ENCODE measurements at places on chromosomes 1 and 21.

GRCh38 chr1:1906185-1907097 lies 8.6 kb upstream of the CALML6 start:
- DNase-seq: peak; percentile 84

DNA sequence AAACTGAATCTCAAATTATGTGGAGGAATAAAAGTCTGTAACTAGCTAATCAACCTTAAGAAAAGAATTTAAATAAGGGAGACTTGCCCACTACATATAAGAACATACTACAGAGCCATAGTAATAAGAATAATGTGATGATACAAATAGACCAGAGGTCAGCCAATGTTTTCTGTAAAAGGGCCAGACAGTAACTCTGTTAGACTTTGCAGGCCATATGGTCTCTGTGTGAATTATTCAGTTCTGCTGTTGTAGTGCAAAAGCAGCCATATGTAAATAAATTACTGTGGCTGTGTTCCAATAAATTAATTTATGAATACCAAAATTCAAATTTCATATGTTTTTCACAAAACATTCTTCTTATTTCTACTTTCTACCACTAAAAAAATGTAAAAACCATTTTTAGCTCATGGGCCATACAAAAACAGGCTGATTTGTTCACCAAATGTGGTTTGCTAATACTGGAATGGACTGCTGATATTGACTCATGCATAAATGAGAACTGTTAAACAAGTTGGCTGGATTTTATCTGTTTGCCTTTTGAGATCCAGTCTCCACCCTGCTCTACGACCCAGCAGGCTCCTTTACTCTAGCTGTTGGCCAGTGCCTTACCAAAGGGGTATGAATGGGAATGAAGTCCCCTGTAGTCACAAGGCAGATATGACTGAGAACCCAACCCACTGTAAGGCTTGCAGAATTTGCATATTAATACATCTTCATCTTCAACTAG lies 98.2 kb upstream of the ZNHIT6 start:
- peak; percentile 36 for DNase-seq

DNA sequence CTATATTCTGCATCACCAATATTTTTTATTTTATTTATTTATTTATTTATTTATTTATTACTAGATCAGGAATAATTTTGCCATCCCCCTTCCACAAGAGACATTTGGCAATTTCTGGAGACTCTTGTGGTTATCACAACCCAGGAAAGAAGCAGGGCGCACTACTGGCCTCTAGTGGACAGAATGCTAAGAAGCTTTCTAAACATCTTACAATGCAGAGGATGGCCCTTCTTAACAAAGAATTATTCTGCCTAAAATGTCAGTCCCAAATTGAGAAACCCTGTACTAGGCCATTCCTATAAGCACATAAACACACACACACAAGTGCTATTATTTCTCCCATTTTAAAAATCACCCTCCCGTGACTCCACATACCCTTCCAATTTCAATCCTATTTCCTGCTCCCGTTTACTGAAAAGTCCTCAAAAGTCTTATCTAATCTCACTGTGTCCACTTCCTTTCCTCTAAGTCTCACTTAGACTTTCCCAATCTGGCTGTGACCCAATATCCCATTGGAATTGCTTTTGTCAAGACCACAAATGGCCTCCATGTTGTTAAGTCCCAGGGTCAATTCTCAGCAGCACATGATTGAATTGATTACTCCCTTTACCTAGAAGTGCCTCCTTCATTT lies 43.7 kb upstream of the RNF11 start:
- peak; percentile 69 for DNase-seq

DNA sequence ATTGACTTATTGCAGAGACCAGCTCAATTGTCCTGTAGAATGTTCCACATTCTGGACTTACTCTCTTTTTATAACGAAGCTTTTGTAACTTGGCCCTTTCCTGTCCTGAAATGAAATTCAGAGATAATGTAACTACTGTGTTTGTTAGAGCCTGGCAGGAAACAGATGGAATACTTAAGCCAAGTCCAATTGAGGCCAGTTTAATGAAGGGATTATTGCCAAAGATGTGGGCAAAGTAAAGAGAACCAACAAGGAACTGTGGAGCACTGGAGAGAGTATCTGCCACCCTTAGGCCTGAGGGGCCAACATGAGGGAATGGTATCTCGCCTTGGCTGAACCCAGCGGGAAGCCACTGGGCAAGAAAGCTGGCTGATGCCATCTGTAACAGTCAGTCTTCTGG lies 32.9 kb downstream of the MFSD2A start:
- DNase-seq: no peak

- no peak for DNase-seq
Observed at GRCh38 chr1:185880779-185881333, 146.7 kb downstream of the HMCN1 start.

DNA sequence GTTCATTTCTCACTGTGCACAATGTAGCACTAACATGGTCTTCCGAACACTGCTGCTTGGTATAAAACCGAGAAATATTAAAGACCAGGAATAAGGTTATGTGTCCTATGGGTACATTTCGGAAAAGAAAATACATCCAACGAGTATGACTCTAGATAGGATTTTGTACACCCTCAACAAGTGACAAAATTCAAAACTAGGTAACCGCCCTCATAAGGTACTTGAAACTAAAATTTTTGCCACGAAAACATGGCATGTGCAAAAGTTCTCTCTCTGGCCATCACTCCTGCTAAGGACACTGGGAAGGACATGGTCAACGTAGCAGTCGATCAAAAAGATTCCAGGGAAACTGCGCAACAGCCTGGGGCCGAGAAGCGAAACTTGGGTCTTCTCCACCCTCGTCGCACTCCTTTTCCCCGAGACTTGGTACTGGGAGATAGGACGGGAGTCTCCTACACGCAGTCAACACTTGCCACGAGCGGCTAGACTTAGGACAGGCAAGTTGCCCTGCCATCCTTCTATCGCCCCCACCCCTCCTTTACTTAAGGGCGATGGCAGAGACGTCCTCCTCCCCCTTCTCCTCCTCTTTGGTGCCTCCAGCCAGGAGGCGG lies 338 bp upstream of the TOR1AIP1 start:
- peak; percentile 99 for DNase-seq

DNA sequence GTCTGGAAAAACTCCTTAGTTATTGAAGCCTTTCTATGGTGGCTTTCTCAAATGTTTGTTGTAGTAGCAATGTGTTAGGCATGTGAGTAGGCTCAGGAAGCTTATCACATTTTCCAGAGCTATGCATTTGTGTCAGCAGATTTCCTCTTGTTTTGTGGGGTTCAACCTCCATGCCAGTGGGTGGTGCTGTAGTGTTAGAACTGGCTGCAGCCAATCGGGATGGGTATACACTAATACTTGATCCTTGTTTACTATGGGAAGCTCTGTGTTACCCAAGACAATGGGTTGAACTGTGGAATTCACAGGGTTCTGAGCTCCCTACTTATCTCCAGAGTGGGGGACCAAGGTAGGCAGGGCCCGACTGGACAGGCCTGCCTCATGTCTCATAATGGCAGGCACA lies 348.5 kb upstream of the ADAMTS5 start:
- DNase-seq: no peak

DNA sequence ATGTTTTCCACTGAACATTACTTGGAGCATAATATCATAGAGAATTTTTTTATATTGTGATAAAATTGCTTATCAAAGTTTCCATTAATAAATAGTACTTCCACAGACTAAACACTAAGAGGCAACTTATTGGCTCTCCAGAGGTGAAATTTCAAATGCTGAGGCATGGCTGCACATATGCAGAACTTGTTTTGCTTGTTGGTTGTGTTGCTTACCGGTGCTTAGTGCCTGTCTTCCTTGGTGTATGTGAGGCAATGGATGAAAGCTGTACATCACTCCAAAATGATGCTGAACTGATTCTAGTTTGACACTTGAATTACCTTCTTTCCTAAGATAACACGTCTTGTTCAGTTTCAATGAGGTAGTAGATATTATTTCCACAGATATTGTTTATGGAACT lies 29.8 kb upstream of the GPR52 start:
- no peak for DNase-seq

DNA sequence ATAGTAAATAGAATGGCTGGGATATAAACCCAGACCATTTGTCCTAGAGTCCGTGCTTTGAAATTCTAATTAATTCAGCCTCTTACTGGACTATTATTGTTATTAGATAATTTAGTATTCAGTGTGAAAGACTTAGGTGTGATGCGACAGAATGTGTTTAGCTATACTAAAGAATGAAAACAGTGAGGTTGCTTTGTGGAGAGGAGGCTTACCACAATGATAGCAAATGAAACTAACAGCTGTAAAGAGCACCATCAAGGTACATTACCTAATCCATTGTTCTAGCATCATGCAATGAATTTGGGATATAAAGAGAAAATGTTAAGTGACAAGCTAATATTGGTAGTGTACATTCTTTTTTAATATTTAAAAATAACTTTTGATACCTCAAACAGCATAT lies 911.1 kb downstream of the KCNT2 start:
- no peak for DNase-seq

DNA sequence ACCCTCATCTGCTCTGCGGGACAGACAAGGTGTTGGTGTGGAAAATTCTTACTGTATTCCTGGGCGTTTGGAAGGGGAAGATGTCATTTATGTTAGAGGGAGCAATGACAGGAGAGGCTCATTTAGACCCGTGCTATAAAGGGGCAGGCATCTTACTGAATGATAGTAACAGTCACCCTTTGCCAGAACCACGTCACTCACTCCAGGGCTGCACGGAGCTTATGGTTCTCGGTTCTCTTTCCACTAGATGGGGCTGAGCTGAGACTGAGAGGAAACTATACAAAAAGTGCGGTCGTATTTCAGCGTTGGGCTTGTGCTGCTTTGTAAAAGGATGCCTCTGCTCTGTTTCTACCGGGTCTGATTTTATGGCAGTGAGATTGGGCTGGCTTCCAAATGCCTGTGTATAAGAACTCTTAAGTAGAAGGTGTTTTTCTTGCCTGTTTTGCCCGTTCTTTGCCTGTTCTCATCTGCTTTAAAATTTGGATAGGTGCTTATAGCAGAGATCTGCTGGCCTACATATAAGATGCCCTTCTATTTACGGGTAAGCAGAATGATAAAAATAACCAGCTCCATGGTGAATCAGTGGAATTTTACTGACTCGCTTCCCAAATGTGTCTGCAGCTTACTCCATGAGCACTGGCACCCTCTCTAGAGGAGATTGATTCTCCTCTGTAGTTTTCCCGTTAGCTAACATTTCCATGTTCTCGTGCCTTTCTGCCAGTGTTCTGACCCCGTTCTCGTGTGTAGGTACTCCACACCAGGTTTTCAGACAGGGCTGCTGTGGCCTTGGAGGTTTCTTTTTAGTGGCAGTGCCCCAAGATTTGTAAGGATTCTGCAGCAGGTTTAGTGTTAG lies 55.9 kb downstream of the MRPS6 start:
- peak; percentile 92 for DNase-seq

DNA sequence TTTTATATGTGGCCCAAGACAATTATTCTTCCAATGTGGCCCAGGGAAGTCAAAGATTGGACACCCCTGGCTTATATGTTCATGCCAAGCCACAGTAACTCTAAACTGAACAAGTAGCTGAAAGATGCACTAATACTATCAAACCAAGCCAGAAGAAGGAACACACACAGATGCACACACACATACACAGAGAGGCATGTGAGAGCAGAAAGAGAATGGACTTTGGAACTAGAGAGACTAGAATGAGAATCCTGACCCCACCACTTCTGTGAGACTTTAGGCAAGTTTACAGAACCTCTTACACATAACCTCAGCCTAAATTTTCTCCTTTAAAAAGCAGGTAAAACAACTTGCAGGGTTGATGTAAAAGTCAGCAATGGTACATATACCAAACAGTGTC lies 11.2 kb upstream of the TMEM81 start:
- DNase-seq: no peak

DNA sequence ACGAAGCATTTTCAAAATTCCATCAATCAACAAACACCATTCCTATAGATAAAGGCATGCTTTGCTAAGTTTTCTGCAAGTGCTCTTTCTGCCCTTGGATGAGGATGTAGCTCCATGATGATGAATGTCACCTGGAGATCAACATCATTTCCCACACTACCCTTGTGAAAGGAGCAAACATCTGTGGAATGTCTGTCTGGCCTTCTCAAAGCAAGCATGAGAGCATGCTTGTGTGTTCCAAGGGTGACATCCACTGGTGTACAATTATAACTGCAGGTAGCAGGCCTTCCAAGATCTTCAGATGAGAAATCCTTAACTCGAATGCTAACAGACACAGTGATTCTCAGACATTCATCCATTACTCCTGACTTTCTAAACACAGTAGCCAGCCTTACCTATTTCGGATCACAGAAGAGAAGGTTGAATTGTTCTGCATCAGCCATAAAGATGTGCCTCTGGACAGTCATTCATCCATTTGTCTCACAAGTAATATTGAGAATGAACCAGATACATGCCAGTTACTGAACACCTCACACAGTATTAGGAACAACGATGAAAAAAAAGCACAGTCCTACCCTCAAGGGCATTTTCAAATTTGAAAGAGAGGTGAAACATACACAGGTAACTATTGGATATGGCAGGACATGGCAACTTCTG lies 162.4 kb downstream of the TPR start:
- DNase-seq: peak; percentile 76

DNA sequence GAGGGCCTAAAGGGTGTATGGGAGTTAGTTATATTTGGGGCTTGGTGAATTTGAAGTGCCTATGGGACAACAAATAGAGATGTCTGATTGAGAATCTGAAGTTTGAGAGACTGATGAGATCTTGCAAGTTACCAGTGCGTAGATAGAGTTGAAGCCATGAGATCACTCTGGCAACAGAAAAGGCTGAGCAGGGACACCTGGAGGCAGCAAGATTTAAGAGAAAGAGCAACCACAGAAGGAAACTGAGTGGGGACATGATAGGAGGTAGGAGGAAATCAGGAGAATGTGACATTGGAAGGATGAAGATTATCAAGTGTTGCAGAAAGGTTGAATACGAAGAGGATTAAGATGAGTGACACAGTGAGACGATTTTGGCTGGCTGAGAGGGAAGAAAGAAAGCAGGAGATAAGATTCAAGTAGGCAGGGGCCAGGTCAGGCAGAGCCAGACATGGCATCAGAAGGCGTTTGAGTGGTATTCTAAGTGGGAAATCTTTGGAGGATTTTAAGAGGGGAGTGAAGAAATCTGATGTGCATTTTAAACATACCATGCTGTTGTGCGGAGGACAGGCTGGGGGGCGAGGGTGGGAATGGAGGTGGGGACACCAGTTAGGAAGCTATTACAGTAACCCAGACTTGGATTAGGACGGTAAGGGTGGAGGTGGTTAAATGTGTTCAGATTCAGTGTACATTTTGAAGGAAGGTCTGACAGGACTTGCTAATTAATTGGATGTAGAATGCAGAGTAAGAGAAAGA lies 3.0 kb upstream of the MPL start:
- no peak for DNase-seq

GRCh38 chr1:212674872-212675271 lies 24.8 kb downstream of the BATF3 start:
- DNase-seq: no peak

- no peak for DNase-seq
Observed at GRCh38 chr1:19443326-19443725, 42.0 kb downstream of the CAPZB start.

- DNase-seq: no peak
Observed at GRCh38 chr21:37557261-37557950, 190.8 kb downstream of the DYRK1A start.

- no peak for DNase-seq
Observed at GRCh38 chr1:156002188-156002911, 18.4 kb downstream of the SSR2 start.

Data from lung (tissue), 17 donors.